Stimulated activated effector memory CD8-positive, alpha-beta T cell treated with anti-CD3 and anti-CD28 coated beads, Interleukin-12 subunit alpha, Interleukin-12 subunit beta, amount 100 ng/mL, for 72 hours (primary cell): ENCODE measurements at places on chromosomes 6 and 20.

GRCh38 chr6:31557443-31558317 is 10.3 kb downstream of the NFKBIL1 start:
- no peak for DNase-seq

- no peak for DNase-seq
Observed at GRCh38 chr20:2207770-2208097, 88.1 kb upstream of the TGM3 start.

DNA sequence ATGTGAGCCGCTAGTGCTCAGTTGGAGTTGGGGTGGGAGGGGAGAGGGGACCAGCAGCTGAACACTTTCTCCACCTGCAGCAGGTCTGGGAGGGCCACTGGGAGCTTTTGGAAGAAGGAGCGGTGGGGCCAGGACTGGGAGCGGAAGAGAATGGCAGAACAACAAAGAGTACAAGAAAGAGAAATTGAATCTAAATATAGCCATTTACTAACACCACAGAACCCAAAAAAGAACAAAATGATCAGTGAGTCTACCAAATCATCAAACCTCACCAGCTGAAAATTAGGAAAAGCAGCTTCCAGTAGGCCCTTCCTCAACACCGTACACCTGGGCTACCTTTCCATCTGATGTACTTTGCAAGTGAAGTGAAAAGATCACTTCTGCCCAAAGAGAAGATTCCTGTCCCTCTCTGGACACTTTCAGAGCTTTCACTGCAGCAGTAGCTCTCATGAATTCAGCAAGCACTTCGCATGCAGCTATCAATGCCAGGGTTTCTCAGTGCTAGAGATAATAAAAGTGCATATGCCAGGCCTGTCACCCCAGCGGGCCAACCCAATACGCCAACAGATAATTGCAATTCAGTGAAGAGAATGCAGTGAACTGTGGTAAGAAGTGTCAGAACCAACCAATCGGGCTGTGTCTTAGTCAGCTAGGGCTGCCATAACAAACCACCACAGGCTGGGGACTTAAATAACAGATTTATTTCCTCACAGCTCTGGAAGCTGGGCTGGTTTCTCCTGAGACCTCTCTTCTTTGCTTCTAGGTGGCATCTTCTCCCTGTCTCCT is 597 bp downstream of the LY86 start:
- DNase-seq, result no peak

DNA sequence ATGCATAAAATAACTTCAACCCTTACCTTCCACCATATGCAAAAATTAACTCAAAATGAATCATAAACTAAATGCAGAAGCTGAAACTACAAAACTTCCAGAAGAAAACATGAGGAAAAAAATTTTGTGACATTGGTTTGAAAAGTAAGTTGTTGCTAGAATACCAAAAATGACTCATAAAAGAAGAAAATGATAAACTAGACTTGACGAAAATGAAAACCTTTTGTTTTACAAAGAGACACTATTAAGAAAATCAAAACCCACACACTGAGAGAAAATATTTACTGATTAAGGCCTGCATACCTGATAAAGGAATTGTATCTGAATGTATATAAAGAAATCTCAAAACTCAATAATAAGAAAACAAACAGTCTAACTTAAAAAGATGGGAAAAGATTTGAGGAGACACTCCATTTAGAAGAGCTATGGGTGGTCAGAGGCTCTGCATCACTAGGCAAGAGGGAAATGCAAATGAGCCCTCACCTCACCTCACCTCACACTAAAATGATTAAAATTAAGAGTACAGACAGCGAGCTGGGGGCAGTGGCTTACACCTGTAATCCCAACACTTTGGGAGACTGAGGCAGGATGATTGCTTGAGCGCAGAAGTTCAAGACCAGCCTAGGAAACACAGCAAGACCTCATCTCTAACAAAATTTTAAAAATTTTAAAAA is 97.6 kb upstream of the CST7 start:
- no peak for DNase-seq

GRCh38 chr6:169803271-169803811 is 51.9 kb downstream of the ERMARD start:
- peak; percentile 47 for DNase-seq

DNA sequence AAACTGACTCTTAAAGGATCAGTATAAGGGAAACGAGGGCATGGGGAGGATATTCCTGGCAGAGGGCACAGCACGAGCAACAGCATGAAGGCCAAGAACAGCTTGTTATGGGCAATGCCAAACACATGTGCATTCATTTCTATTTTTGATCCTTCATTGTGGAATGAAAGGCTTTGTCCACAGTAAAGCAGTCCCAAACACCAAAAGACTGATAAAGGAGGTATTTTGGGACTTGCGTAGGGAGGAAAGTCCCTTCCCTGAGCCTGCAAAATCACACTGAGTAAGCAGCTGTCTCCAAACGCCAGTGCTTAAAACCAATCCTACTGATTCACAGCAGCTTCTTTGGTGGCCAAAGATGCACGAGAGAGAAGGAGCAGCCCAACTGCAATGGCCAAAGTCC is 138.2 kb downstream of the UNC5CL start:
- DNase-seq, result no peak

DNA sequence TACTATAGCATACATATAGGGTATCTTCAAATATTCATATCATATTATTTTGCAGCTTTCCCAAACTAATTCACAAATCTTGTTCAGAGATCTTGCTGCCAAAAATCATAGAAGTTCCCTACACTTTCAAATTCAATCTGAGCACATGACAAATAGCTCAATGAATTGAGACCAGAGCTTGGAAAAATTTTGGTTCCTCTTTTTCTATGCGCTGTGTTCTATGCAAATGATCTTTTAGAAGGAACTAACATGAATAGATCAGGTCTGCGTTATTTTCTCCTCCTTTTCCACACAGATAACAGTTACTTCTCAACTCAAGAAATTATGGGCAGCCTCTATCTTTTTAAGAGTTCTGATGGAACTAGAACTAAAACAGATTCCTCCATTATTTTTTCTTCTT is 316.3 kb downstream of the ARHGAP18 start:
- no peak for DNase-seq

GRCh38 chr6:99711925-99712324 is 105.3 kb downstream of the PRDM13 start:
- DNase-seq, result no peak

DNA sequence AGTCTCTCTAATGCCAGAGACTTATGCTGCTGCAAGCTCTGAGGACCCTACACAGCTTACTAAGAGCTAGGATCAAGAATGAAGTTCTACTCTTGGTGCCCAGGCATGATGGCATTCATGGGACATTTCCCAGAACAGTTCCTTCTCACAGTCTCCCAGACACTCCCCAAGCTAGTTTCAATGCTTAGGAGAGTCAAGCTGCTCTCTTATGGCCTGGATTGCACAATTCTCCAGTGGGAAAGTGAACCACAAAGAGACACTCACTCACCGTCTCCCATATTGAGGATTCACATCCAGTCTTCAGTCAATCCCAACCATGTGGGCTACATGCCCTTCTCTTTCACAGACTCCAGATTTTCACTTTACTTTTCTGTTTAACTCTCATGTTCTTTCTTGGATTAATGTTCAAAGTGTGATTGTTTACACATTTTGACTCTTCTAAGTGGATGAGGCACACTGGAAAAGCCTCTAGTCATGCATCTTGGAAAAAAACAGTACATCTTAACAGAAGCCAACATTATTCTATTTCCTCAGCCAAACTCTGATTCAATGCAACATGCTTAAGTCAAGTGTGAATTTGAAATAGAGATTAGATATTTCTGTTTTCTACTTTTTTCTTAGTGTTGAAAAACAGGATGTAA is 447.8 kb upstream of the BTBD3 start:
- DNase-seq, result no peak

DNA sequence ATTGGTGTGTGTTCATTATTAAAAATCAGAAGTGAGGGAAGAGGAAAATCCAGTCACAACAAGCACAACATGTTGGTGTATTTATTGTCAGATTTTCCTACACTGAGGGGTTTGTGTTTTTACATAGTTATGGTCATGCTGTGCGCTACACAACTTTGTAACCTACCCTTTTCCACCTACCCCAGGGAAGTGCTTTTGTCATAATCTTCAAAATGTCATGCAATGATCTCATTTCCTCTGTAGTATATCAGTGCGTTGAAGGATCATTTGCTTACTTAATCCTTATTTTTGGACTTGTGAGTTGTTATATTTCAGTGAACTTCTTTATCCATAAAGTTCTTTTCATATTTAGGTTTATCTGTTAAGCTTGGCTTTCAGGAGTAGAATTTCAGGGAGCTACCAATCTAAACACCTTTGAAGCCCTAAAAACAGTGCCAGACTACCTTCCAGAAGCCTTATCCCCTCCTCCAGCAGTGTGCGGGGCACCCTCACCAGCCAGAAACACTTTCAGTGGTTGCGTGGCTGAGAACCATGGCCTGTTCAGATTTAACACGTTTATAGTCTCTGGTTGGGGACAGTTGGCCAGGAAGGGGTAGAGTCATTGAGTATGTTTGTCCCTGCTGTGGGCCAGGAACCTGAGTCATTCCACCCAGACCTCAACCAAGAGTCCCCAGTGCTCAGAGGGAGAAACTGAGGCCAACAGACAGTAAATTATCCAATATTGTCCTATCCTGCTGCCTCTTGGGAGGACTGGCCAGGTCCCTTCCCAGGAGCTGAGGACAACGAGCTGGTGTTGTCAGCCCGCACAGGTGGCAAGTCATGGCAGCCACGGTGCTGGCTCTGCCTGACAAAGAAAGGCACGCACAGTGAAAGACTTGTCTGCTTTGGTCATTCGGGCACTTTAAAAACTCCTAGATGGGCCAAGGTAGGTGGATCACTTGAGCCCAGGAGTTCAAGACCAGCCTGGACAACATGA is 40.3 kb downstream of the STK35 start:
- DNase-seq, result no peak
